ENCODE measurements at places on chromosomes 6 and 20.

GRCh38 chr6:112939563-112939962 lies 592.4 kb downstream of the RFPL4B start:
- DNase-seq: no peak

GRCh38 chr6:140343128-140343527 lies 968.7 kb upstream of the CITED2 start:
- no peak for DNase-seq

GRCh38 chr20:61493798-61494305 lies 241.8 kb downstream of the CDH4 start:
- DNase-seq: no peak

GRCh38 chr20:23918896-23919295 lies 39.3 kb upstream of the CST5 start:
- no peak for DNase-seq

DNA sequence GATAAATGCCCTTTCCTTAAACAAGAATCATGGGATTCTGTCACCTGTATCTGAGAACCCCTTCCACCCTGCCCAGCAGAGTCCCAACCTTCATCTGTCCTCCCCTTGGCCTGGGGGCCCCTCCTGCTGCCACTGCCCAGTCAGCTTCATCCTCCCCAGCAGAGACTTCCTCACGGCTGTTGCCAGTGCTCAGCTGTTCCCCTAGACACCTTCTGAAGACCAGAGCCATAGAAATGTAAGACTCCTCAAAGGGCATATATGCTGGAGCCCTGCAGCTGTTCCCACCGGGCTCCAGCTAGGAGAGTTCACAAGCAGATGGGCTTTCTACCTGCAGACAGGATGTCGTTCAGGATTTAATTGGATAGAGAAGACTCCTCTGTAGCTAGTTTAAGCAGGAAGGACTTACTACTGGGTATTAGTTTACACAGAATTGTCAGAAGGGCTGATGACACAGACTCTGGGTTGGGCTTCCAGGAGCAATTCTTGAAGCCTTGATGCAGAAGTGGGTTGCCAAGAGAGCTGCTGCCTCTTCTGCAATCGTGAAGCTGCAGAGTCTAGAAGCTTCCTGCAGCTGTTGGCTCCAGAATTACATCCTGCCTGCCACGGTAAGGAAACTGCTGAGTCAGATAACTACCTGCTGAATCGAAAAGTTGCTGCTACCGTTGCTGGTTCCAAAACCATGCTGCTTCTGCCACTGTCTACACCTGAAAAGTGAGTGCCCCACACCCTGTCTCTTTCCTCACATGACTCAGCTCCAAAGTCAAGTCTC lies 57.1 kb upstream of the MLN start:
- no peak for DNase-seq

- no peak for DNase-seq
Observed at GRCh38 chr20:38853759-38854158, 48.3 kb downstream of the PPP1R16B start.

- DNase-seq: no peak
Observed at GRCh38 chr20:62370807-62371587, 3.9 kb upstream of the LAMA5 start.

GRCh38 chr20:10861090-10861489 lies 187.3 kb upstream of the JAG1 start:
- DNase-seq: no peak

- DNase-seq: no peak
Observed at GRCh38 chr6:68990317-68990716, 355.2 kb downstream of the ADGRB3 start.

DNA sequence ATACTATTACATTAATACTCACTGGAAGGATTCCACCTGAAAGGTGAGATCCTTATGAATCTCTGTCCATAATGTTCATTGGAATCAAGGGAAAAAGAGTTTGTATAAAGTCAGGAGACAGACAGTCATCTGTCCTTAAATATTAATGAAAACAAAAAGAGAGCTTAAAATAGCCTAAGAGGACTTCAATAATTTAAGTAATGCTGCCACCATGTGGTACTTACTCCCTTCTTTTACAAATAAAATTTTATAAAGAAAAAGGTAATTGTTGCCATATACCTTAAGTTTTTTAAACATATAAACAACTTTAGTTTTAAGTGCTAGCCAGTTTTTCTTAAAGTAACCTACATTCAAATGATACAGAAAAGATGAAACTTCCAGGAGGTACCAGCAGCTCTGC lies 5.1 kb downstream of the BLOC1S5 start:
- no peak for DNase-seq

GRCh38 chr20:44110816-44111568 lies 76.0 kb downstream of the JPH2 start:
- DNase-seq: no peak

GRCh38 chr6:68776354-68776753 lies 141.3 kb downstream of the ADGRB3 start:
- no peak for DNase-seq

- no peak for DNase-seq
Observed at GRCh38 chr20:47086316-47086715, 191.7 kb downstream of the EYA2 start.

GRCh38 chr6:132011582-132011981 lies 60.4 kb upstream of the CCN2 start:
- DNase-seq: no peak
